ENCODE measurements at places on chromosomes 13 and 19. TPM values are rescaled to one million over a fixed set of nuclear protein-coding genes. Genes with fewer than 3 reads are reported as not detected.

The TSHZ3 gene
- total RNA-seq: 15.5 TPM

The COL5A3 gene
- total RNA-seq: 6.8 TPM

The OR7D2 gene
- not detected for total RNA-seq

The TNNT1 gene
- 37.6 TPM for total RNA-seq

The KANK3 gene
- 1.1 TPM for total RNA-seq

GRCh38 chr13:35549481-35549880 lies 73.0 kb upstream of the MAB21L1 start:
- no peak overlapping the region for H3K4me3 ChIP-seq
- peaks cover 4% of the 10 kb centered on the region for H3K4me1 ChIP-seq
- no peaks in the 10 kb centered on the region for H3K27me3 ChIP-seq

DNA sequence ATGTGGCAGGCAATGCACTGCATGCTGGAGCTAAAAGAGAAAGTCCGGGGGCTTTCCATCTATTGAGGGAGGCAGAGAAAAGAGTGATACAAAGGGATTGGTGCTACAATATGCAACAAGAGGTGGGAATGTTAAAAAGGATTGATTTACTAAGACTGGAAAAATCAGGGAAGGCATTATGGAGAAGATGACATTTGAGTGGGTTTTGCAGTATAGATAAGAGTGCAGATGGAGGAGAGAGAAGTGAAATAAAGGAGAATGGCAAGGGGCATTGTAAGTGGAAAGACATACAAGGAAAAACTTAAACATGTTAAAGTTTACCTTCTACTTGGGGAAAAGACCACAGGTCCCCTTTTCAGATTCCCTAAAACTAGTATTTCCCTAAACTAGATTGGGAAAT lies 399.4 kb downstream of the KCNRG start:
- H3K4me3 ChIP-seq: no peak overlapping the region
- H3K4me1 ChIP-seq: no peaks in the 10 kb centered on the region
- no peak for DNase-seq
- H3K27ac ChIP-seq: no peak overlapping the region
- H3K27me3 ChIP-seq: no peaks in the 10 kb centered on the region

GRCh38 chr19:15379999-15380647 lies 536 bp upstream of the AKAP8 start:
- peak overlapping the region; percentile 89 for H3K27ac ChIP-seq
- H3K4me3 ChIP-seq: peak overlapping the region; percentile 80
- peaks cover 11% of the 10 kb centered on the region for H3K4me1 ChIP-seq
- H3K27me3 ChIP-seq: no peaks in the 10 kb centered on the region

- no peaks in the 10 kb centered on the region for H3K36me3 ChIP-seq
- DNase-seq: no peak
- H3K4me1 ChIP-seq: no peaks in the 10 kb centered on the region
These were observed 64.8 kb downstream of the UNC13A start for GRCh38 chr19:17623224-17623935.

DNA sequence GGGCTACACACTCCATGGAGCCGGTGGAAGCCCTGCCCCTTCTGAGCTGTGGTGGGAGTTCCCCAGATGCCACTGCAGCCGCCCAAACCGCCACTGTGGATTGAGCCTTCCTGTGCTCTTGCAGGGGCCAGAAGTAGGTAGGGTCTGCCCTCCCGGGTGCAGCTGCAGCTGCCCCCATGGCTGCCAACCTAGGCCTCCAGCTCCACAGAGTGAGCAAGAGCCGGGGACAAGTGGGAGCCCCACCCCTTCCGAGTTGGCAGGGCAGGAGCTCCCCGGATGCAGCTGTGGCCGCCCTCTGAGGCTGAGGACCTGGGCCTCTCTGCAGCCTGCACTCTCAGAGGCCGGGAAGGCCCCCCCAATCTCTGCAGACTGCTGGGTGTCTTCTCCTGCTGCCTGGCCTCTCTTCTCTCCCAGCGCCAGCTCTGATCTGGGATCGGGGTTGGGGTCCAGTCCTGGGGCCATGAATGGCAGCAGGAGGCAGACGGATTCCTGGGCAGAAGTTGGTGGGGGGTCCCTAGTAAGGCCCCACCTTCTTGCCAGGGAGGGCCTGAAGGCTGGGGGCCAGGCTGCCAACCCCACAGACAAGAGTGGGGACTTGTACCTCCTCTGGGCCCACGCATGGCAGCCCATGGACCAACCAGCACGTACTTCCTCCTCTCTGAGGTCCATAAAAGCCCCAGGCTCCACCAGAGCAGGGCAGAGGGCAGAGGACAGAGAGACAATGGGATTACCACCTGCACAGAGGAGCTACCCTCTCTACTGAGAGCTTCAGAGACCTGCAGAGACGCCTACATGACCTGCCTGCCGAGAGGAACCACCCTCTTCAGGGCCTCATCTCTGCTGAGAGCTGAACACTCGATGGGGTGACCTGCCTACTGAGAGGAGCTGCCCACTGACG lies 28.9 kb downstream of the AP2S1 start:
- peaks cover 3% of the 10 kb centered on the region for H3K4me1 ChIP-seq
- no peaks in the 10 kb centered on the region for H3K27me3 ChIP-seq
- H3K4me3 ChIP-seq: no peak overlapping the region
- H3K27ac ChIP-seq: no peak overlapping the region

GRCh38 chr13:20001366-20002190 lies 43.1 kb downstream of the ZMYM2 start:
- no peak for DNase-seq
- no peak overlapping the region for H3K4me3 ChIP-seq
- H3K36me3 ChIP-seq: peaks cover 51% of the 10 kb centered on the region
- H3K27me3 ChIP-seq: no peaks in the 10 kb centered on the region
- H3K27ac ChIP-seq: no peak overlapping the region

- H3K36me3 ChIP-seq: no peaks in the 10 kb centered on the region
- DNase-seq: no peak
- no peak overlapping the region for H3K4me3 ChIP-seq
These were observed 316.6 kb downstream of the DNAJC15 start for GRCh38 chr13:43339805-43340550.

DNA sequence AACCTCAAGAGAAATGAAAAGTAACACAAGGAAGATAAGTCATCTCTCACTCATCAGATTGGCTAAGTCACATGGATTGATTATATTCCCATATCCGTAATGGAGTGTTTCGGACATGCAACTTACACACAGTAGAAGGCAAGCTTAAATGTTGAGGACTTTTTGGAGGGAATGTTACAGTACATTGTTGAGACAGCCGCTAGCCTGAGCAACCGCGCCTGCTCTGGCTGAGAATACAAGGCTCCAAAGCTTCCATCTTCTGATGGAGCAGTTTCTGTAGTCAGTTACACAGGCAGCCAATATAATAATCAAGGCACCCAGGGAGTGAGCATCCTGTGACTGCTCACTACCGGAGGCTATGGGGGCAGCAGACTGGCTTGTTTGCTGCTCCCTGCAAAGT lies 1.0 kb upstream of the CRYL1 start:
- H3K4me3 ChIP-seq: peak overlapping the region; percentile 92
- H3K36me3 ChIP-seq: no peaks in the 10 kb centered on the region
- no peak overlapping the region for H3K27ac ChIP-seq
- peaks cover 8% of the 10 kb centered on the region for H3K4me1 ChIP-seq
- DNase-seq: peak; percentile 22

GRCh38 chr13:69618393-69618792 lies 489.2 kb upstream of the ATXN8OS start:
- H3K27ac ChIP-seq: no peak overlapping the region
- H3K4me1 ChIP-seq: no peaks in the 10 kb centered on the region
- no peak for DNase-seq
- H3K4me3 ChIP-seq: no peak overlapping the region

- no peak overlapping the region for H3K4me3 ChIP-seq
- no peak for DNase-seq
- no peaks in the 10 kb centered on the region for H3K27me3 ChIP-seq
- H3K27ac ChIP-seq: no peak overlapping the region
- peaks cover 13% of the 10 kb centered on the region for H3K4me1 ChIP-seq
These were observed 29.0 kb upstream of the WASF3 start for GRCh38 chr13:26528527-26528926.

DNA sequence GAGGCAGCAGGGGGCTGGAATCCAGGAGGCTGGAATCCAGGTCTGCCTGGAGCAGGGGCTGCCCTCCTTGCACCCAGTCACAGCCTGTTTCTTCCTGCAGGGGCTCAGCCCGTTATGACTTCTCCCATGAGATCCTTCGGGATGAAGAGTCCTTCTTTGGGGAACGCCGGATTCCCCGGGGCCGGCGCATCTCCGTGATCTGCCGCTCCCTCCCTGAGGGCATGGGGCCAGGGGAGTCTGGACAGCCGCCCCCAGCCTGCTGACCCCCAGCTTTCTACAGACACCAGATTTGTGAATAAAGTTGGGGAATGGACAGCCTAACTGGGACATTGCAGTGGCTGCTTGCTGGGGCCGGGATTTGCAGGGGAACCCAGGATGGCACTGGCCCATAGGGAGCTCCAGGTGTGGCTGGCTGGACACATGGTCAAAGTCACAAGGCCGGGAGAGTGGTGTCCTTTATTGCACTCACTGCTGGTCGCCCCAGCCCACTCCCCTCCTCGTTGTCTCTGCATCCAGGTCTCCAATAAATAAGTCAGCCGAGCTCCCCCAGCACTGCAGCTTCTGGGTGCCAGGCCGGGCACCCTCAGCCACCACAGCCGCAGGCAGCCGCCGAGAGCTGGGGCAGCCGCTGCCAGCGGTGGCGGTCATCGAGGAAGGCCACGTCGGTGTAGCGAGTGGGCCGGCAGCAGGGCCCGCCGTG lies 872 bp downstream of the PSPN start:
- H3K36me3 ChIP-seq: peaks cover 9% of the 10 kb centered on the region
- peak overlapping the region; percentile 10 for H3K27ac ChIP-seq
- no peak overlapping the region for H3K4me3 ChIP-seq
- no peaks in the 10 kb centered on the region for H3K27me3 ChIP-seq
- DNase-seq: no peak

GRCh38 chr13:94192431-94192975 lies 287.0 kb downstream of the DCT start:
- no peak overlapping the region for H3K4me3 ChIP-seq
- no peaks in the 10 kb centered on the region for H3K36me3 ChIP-seq
- peak overlapping the region; percentile 54 for H3K27ac ChIP-seq
- DNase-seq: peak; percentile 80
- H3K27me3 ChIP-seq: no peaks in the 10 kb centered on the region

- H3K36me3 ChIP-seq: no peaks in the 10 kb centered on the region
- H3K4me1 ChIP-seq: no peaks in the 10 kb centered on the region
- DNase-seq: no peak
- H3K4me3 ChIP-seq: no peak overlapping the region
- H3K27ac ChIP-seq: no peak overlapping the region
These were observed 2.2 kb upstream of the IL11 start for GRCh38 chr19:55372316-55373081.

- H3K27ac ChIP-seq: no peak overlapping the region
- DNase-seq: no peak
- no peaks in the 10 kb centered on the region for H3K27me3 ChIP-seq
- H3K4me3 ChIP-seq: no peak overlapping the region
These were observed 454.7 kb upstream of the TSHZ3 start for GRCh38 chr19:31803835-31804446.

DNA sequence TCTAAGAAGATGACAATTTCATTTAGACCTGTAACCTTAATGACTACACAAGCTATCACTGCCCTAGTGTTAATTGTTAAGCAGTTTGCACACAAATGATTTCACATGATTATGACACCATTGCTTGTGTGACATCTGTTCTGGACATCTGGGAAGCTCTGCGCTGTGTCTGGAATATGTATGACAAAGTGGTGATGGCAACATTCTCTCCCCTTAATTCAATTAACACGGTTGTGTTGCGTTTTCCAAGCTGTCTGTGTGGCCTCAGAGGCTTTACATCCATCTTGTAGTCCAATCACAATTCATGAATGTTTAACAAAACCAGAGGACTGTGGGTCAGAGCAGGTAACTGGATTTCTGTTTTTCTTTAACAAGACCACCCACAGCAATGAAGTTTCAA lies 204.4 kb downstream of the COG6 start:
- peaks cover 49% of the 10 kb centered on the region for H3K27me3 ChIP-seq
- no peak overlapping the region for H3K4me3 ChIP-seq
- DNase-seq: no peak

GRCh38 chr19:33152176-33152575 lies 20.3 kb downstream of the WDR88 start:
- no peaks in the 10 kb centered on the region for H3K36me3 ChIP-seq
- H3K27ac ChIP-seq: no peak overlapping the region
- no peak overlapping the region for H3K4me3 ChIP-seq
- H3K4me1 ChIP-seq: no peaks in the 10 kb centered on the region
- no peak for DNase-seq
